ENCODE measurements at places on chromosomes 11 and 22. TPM values are rescaled to one million over a fixed set of nuclear protein-coding genes. Genes with fewer than 3 reads are reported as not detected.

The OR2D2 gene
- not detected for total RNA-seq

The GAS2 gene
- total RNA-seq: 15.9 TPM

The BACE1 gene
- 13.8 TPM for total RNA-seq

The PLAAT4 gene
- 15.5 TPM for total RNA-seq

The CNGA4 gene
- not detected for total RNA-seq

GRCh38 chr11:3783611-3784010 lies 13.7 kb downstream of the NUP98 start:
- no peak for DNase-seq

- DNase-seq: no peak
Measured at GRCh38 chr11:109769858-109770257, 323.3 kb upstream of the ZC3H12C start.

GRCh38 chr11:99584830-99585229 lies 564.1 kb downstream of the CNTN5 start:
- DNase-seq: no peak

GRCh38 chr11:10655227-10655626 lies 38.3 kb downstream of the IRAG1 start:
- no peak for DNase-seq

DNA sequence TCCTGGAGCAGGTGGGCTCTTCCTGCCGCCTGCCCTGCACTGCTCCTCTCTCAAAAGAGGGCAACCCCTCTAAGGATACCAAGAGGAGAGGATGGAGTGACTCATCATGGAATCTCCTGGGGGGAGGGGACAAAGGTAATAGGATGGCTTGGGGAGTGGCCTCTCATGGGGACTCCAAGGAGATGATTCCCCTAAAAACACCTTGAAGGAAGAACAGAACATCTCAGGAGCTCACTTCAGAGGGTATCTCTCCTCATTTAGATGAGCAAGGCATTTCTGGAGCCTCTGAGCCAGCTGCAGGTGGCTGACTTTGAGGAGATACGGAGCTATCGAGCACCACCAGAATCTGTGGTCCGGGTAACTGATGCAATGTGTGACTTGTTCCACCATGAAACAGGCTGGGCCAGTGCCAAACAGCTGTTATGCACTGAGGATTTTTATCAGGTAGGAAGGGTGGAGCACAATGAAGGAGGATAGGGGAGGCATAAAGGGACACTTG lies 40.2 kb downstream of the RRP8 start:
- no peak for DNase-seq

DNA sequence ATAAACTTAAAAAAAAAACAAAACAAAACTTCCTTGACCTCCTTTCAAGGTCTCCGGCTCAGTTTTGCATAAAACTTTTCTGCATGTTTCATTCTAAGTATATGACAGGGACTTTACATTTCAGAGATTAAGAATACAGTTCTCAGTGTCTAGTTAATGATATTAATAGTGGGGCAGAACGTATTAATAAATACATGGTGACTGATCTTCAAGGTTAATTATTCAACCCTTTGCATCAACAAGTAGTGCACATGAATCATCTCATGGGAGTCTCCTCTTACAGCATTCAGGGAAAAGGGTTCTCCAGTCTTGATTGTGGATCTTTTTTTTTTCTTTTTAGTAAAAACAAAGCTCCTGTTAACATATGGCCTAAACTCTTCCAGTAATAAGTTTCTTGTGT lies 146.8 kb downstream of the KIRREL3 start:
- DNase-seq: no peak

- DNase-seq: no peak
Measured at GRCh38 chr11:65210361-65210731, 28.6 kb downstream of the CAPN1 start.

- no peak for DNase-seq
Measured at GRCh38 chr11:90364527-90364926, 141.7 kb upstream of the CHORDC1 start.

- DNase-seq: no peak
Measured at GRCh38 chr11:112670806-112671570, 290.2 kb upstream of the NCAM1 start.

- no peak for DNase-seq
Measured at GRCh38 chr11:60987577-60988277, 16.2 kb downstream of the CD6 start.

DNA sequence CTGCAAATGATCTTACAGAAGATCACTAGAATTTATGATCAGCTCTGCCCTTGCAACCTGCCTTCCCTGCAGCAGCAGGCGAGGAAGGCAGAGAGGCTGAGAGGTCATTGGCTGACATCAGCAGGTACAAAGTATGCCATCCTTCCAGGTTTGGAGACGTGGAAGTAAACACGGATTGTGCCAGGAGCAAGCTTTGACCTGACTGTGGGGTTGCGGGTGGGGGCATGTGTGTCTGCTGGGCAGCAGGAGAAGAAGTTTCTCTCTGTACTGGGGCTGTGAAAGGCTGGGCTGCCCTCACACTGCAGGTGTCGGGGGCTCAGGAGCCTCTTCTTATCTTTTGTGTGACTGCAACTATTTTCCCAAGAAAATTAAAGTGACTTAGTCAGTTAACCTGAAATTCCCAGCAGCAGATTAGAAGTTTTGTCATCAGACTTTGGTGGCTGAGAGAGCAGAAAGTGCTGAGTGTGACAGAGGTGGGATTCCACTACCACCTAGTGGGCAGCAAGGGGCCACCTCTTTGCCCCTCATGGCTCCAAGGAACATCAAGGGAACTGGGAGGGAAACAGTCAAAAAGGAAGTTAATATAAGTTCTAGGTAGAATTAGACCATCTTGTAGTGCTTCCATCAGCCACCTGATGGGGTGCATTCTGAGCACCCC lies 565.9 kb downstream of the ETS1 start:
- no peak for DNase-seq

GRCh38 chr11:99884750-99885149 lies 802.3 kb upstream of the ARHGAP42 start:
- DNase-seq: no peak

DNA sequence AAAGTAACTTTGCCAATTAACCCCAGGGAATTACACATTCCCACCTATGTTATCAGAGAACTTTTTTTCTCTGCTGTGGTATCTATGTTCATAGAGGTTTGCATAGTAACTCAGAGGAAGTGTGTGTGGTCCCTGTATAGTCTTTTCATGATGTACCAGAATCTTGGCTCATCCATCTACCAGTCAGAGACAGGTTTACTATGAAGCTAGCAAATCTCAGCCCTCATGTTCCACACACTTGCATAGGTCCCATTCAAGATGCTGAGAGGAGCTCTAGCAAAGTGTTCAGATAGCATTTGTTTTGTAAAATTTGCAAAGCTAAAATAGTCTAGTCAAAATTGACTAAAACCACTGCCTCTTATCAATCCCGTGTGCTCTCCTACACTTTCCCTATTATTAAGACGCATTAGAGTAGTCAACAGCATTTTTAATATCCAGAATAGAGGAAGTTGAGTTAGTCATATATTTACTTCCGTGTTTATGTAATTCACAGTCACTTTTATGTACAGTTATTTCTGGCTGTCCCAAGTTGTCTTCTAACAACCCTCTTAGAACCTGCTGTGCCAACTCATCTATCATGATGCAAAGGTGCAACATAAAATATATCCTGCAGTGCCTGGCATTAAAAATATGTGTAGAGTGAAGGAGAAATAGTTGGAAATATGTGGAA lies 184.2 kb downstream of the FAM76B start:
- DNase-seq: no peak

GRCh38 chr11:11022125-11022730 lies 164.4 kb upstream of the ZBED5 start:
- no peak for DNase-seq
